ENCODE measurements at places on chromosomes 3 and 15.

DNA sequence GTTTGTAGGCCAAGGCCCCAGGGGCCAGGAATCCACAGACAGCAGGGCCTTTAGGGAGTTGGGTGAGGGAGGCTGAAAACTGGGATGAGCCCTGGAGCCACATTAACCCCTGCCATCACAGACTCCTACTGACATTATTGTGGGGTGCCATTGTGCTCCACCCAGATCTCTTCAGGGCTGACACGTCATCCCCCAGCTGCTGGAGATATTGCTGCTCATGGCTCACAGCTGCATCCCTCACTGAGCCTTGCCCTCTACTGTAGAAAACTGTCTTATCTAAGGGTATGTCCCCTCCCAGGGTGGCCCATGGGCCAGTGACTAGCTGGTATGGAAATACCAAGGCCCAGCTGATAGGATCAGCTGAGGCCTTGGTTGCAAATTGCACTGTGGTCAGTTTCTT is 87.3 kb upstream of the PRR23C start:
- no peak for DNase-seq

DNA sequence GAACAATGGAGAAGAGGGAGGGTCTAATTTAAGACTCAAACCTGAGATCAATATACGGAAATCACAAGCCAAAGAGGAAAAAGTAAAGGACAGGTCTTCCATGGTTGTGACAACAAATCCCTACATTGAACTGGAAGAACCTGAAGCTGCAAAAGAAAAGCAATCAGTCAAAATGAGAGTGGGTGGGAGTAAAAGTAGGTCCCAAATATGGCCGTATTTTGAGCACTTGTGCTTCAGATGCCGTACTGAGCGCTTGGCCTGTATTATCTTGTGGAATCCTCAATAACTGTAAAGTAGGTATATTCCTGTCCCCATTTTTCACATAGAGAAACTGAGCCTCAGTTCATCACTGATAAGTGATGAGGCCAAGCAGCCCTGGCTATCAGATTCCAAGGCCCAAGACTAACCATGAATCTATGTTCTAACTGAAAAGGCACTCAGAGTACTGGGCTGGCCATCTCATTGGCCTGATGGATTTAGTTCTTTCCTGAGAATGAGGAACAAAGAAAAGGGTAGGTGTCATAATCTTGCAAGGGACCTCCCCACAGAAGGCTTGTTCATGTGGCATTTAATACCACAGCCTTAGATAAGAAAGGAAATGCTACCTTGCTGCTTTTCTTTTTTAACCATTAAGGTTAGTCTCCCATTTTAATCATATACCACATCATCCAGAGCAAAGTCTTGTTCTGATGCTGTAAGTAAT is 52.5 kb downstream of the LRRN1 start:
- no peak for DNase-seq

GRCh38 chr3:150239766-150240165 is 168.3 kb upstream of the TSC22D2 start:
- no peak for DNase-seq

GRCh38 chr3:12845811-12846210 is 4.4 kb upstream of the RPL32 start:
- no peak for DNase-seq

DNA sequence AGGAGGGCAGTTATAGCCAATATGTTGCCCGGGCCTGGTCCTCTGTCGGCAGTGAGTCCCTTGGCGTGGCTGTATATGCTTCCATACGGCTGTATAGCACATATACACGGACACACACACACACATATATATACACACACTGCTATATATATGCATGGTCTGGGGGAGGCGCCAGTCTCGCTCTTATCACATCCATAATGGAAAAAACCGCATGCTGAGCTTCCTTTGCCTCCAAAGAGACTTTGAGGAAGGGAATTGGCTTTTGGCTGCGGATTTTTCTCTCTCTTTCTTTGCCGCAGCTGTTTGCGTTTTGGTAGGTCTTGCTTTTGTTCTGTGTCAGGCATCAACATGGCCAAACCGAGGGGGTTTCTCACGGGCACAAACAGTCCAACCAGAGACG is 11.3 kb upstream of the TMEM115 start:
- DNase-seq: no peak

All from GM12878 (cell line).